ENCODE measurements at places on chromosomes 16 and 17.

DNA sequence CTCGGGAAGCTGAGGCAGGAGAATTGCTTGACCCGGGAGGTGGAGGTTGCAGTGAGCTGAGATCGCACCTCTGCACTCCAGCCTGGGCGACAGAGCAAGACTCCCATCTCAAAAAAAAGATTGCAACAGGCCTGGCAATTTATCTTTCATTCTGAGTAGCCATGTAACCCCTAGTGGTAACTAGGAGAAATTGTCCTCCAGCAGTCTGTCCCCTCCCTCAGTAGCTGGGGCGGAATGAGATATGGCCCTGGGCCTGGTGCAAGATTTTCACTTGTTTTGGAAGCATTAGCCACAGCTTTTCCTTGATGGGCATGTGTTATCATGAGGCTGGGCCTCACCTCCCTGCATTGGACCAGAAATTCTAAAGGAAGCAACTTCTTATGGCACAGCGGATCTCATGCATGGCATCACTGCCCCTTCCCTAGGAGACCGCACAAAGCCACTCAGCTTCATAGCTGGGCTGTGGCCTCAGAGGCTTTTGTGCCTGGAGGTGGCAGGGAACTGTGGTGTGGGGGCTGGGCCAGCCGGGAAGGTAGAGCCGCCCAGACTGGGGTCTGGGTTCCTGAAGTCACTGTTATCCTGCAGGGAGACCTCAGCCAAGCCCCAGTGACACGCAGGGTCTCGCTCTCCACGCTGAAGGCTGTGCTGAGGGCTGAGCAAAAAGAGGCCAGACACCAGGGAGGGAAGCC is 13.4 kb downstream of the NATD1 start:
- DNase-seq = no peak

DNA sequence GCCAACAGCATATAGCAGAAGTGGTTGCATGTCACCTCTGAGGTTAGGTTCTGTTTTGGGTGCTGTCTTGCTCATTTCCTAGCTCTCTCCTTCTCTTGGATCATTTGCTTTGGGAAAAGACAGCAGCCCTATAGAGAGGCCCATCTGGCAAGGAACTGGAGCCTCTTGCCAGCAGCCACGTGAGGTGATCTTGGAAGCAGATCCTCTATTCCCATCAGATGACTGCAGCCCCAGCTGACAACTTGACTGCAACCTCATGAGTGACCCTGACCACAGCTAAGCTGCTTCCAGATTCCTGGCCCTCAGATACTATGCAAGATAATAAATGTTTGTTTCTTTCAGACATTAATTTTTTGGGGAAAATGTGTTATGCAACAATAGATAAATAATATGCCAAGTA is 213.3 kb upstream of the HS3ST4 start:
- no peak for DNase-seq

DNA sequence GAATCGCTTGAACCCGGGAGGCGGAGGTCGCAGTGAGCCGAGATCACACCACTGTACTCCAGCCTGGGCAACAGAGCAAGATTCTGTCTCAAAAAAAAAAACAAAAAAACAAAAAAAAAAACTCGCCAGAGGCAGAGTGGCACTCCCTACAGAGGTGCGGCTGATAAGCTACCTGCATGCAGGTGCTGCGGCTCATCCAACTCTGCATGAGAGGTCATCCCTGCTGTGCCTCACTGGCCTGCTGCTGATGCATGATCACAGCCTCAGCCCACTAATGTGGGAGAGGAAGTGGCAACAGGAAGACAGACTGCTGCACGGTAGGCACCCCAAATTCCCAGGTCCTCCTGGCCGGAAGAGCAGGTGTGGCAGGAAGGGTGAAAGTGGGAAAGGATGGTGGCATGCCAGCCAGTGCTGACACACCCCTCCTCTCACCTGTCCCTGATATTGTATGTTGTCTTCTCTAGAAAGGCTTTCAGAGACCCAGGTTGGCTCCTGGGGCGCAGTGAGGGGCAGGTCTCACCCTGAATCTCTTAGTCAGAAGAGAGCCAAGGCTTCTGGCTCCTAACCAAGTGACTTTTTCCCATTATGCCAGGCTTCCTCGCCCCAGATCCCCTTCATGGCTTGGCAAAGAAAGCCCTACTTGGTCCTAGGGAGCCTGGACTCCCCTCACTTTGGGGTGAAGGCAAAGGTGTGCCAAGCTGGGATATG is 11.8 kb downstream of the NXPH3 start:
- no peak for DNase-seq

DNA sequence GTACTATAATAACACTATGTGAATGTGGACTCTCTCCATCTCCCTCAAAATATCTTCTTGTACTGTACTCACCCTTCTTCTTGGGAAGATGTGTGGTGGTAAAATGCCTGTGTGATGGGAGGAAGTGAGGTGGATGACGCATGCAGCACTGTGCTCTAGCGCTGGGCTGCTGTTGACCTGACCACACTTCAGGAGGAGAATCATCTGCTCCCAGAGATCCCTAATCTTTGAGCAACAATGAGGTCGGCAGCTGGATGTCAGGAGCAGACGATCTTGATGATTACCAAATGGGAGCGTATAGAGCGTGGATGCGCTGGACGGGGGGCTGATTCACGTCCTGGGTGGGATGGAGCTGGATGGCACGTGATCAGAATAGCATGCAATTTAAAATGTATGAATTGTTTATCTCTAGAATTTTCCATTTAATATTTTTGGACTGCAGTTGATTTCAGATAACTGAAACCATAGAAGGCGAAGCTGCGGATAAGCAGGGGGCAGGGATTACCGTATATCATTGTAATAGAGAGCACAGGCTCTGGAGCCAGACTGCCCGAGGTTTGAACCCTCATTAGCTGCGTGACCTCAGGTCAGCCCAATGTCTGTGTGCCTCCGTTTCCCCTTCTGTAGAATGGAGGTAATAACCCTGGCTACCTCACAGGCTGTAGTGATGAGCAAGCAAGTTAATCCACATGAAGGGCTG is 23.7 kb upstream of the CYLD start:
- DNase-seq = no peak

- no peak for DNase-seq
These were observed 16.5 kb downstream of the YPEL2 start for GRCh38 chr17:59347975-59348391.

DNA sequence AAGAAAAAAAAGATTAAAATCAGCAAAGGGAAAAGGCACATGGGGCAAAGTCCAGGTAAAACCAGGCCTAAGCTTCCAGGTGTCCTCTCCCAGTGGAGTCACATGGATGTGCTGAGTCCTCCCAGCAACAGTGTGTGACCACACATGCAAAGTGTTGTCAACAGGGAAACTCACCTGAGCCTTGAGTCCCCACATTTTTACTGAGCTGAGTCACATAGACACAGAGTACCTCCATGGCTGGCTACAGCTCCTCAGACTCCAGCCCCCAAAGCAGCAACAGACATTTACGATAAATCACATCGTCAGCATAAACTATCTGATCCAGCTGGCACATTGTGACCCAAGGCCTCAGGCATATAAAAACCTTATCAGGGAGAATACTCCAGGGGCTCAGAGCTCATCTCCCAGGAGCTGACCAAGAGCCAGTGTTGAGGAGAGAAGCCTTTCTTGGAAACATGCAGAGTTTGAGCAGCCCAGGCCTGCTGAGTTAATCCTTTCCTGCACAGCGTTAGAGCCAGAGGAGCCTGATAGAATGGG is 20.5 kb downstream of the ERCC4 start:
- no peak for DNase-seq

DNA sequence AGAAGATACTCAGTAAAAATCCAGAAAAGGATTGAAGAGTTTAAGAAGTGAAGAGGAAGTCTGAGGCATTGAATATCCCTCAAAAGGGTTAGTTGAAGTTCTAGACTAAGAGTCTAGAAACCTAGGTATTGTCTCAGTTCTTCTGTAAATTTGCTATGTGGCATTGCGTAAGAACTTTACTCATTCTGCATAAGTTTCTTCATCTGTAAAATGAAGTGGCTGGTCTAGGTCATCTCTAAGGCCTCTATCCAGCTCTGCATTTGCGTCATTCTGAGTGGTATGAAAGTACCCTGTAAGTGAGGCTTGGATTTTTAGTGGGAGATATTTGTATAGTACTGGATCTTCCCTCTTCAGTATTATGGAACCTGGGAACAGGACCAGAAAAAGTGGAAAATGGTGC is 130.2 kb downstream of the MYO1D start:
- no peak for DNase-seq

- no peak for DNase-seq
These were observed 33.4 kb upstream of the TMEM92 start for GRCh38 chr17:50240851-50241250.

- DNase-seq = no peak
These were observed 13.9 kb upstream of the KDM8 start for GRCh38 chr16:27189335-27189972.

DNA sequence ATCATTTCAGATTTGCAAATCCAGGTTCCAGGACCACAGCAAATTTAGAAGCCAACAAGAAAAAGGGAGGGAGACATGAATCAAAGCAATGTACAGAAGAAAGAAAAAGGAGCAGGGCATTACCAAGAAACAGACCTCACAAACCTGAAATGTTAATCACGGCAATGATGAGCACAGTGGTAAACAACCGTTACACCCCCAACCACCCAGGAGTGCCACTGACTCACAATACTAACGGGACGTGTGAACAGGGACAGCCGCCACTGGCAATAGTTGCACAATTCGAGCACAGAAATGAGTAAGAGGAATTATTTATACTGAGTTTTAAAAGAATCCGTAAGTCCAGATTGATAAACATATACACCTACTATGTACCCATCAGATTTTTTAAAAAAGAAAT is 13.8 kb downstream of the USP22 start:
- DNase-seq = no peak

GRCh38 chr17:44977065-44977464 is 9.0 kb upstream of the C1QL1 start:
- no peak for DNase-seq

- DNase-seq = no peak
These were observed 14.4 kb downstream of the HID1 start for GRCh38 chr17:74957935-74958740.

DNA sequence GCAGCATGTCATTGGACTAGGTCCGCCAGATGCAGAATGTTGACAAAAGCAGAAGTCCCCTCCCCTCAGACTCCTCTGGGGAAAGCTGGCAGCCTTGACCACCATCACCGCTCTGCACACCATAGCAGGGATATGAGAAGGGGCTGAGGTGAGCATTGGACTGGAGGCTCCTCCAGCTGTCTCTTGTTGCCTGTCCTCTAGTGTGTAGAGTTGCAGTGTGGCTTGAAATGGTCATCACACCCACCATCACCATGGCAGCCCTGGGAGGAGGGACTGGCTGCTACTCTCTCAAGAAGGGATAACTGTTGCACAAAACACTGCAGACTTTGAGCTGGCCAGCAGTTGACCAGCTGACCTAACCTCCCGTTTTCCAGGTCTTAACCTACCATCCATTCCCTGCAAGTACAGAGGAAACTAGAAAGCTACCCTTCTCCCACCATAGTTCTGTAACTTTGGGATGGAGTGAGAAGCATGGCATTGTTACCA is 38.3 kb downstream of the HLF start:
- DNase-seq = no peak

GRCh38 chr17:62781831-62782251 is 26.3 kb downstream of the MARCHF10 start:
- no peak for DNase-seq

DNA sequence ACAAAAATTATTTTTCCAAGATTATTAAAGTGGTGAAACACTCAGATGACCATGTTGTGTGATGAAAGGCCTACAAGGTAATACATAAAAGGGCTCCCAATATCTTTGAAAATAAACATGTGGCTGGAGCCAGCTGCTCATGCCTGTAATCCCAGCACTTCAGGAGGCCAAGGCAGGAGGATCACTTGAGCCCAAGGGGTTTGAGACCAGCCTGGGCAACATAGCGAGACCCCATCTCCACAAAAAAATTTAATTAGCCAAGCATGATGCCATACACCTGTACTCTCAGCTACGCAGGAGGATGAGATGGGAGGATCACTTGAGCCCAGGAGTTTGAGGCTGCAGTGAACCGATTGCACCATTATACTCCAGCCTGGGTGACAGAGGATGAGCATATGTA is 26.8 kb downstream of the SIAH1 start:
- no peak for DNase-seq

- no peak for DNase-seq
These were observed 17.0 kb downstream of the ENPP7 start for GRCh38 chr17:79747508-79748294.

GRCh38 chr17:44024271-44024663 is 9.5 kb upstream of the TMEM101 start:
- DNase-seq = peak; percentile 80

DNA sequence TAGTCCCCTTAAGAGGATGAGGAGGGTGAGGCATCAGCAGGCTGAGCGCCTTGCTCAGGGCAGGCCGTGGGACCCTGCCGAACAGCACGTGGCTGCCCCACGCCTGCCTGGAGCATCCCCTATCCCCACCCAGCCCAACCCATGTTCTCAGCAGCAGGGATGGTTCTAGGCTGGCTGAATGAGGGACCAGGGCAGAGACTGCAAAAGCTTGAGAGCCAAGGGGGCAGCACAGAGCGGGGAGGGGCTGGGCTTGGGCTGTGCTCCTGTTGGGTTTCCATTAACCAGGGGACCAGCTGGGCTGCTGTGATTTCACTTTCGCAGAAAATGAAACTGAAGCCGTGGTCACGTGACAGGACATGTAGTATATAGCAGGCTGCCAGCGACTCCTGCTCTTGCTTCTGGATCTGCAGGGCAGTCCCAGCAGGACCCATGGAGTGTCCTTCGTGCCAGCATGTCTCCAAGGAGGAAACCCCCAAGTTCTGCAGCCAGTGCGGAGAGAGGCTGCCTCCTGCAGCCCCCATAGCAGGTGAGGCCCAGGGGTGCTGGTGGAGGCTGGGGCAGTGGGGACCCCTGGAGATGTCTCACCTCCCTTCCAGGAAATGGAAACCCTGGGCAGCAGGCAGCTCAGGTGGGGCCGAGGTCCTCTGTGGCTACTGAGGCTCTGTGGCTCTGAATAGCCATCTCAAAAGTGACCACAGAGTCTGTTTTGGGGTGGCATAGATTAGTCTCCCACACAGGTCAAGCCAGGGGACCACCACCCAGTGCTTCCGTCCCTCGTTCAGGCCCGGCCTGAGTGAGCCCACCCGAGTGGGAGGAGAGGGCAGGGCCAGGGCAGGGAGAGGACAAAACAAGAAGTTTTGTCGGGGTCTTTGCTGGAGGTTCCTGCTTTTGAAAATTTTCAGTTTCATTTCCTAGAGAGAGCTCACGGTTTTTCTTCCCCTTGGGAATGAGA is 2.9 kb downstream of the RNF213 start:
- DNase-seq = peak; percentile 83

DNA sequence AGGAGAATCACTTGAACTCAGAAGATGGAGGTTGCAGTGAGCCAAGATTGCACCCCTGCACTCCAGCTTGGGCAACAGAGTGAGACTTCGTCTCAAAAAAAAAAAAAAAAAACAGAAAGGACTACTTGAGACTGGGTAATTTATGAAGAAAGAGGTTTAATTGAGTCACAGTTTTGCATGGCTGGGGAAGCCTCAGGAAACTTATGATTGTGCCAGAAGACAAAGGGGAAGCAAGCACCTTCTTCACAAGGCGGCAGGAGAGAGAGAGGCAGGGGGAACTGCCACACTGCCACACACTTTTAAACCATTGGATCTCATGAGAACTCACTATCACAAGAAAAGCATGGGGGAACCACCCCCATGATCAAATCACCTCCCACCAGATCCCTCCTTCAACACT is 9.0 kb upstream of the MILR1 start:
- no peak for DNase-seq

Data from NCI-H2107 (cell line).